ENCODE measurements at places on chromosomes 2 and 18.
A peak's percentile ranks its signal among the peaks of the same experiment; 100 is the strongest.

DNA sequence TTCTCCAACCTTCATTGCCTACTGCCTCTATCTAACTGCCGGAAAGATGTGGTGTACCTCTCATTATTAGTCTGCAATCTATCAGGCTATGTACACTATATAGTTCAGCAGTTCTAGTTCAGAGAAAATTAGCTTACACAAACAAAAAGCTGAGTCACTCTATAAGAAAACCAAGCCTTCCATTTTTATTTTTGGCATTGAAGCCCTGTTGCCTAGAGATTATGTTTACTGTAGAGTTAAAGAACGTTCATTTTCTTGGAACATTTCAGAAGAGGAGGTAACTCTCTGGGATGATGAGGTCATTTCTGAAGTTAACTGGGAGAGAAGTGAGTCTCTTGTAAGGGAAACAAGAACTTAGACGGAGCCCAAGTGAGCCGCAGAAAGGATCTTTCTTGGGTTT is 133.5 kb downstream of the FAM124B start:
- DNase-seq, result no peak

DNA sequence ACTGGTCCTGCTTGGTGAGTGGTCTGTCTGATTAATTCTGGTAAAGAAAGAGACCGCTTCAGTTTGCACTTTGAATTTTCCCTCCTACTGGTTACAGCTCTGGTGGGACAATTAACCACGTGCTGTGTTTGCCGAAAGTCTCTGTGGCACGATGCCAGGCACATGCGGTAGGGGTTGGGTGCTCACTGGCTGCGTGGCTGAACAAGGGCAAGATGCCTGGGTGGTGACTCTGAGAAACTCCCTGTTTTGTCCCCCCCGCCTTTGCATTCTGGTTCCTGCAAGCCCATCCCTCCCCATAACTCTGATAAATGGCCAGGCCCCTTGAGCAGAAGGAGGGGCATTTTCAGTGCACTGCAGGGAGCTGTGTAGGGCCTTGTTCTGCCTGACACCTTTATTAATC is 206.1 kb downstream of the TFCP2L1 start:
- DNase-seq, result no peak

DNA sequence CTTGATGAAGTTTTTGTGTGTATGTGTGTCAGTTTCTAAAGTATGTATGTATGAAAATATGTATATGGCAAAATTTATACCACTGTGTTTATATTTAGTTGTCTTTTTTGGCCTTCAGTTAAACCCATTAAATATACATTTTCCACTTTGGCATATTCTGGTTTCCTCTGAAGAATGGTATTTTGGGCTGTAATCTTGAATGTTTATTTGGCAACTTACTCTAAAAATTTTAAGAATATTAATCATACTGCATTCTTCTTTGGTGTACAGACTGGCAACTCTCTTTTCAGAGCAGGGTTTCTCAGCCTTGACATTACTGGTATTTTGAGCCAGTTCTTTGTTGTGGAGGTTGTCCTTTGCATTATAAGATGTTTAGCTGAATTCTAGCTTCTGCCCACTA is 27.9 kb upstream of the CCBE1 start:
- DNase-seq, result no peak

GRCh38 chr2:236238751-236239150 is 25.5 kb downstream of the ASB18 start:
- no peak for DNase-seq

- no peak for DNase-seq
Measured at GRCh38 chr18:74368901-74369705, 53.5 kb downstream of the C18orf63 start.

DNA sequence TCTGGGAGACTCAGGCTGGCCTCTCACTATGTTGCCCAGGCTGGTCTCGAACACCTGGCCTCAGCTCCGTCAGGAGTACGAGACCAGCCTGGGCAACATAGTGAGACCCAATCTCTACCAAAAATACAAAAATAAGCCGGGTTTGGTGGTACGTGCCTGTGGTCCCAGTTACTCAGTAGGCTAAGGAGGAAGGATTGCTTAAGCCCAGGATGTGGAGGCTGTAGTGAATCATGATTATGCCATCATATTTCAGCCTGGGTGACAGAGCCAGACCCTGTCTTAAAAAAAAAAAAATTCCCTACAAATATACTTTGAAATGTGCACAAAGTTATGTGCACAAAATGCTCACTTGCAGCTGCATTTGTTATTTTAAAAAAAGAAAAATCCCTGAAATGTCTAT is 26.3 kb upstream of the AGAP1 start:
- DNase-seq, result no peak

GRCh38 chr2:7803515-7803914 is 878.3 kb upstream of the ID2 start:
- no peak for DNase-seq

DNA sequence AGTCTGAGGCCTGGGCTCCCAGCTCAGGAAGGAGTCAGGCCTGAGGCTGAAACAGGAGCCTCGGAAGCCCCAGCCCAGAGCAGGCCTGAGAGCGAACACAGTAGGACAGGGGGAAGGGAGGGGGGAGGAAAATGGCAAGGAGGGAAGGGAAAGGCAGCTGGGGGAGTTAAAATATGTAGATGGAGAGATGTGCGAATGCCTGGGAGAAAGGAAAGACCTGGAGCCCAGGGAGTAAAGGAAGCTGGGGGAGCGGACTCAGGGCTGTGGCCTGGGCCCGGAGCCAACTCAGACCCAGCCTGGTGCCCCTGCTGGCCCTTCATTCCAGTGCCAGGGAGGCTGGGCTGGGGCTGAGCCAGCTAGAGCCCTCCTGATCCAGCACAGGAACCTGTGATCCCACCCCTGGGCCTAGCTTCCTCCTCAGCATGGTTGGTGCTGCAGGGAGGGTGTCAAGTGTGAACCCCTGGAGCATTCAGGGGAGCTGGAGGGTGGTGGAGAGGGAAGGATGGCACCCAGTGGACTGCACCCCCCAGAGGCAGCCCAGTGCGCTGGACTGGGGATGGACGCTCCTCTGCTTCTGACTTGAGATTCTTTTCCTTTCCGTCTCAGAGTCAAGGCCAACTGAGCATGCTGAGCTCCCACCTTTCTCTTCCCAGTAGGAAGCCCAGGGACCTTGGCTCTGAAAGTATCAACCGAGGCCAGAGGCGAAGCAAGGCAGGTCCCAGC is 46.3 kb downstream of the EMX1 start:
- no peak for DNase-seq

- no peak for DNase-seq
Measured at GRCh38 chr2:49355611-49356010, 201.3 kb upstream of the FSHR start.

- DNase-seq, result peak; percentile 68
Measured at GRCh38 chr18:48896875-48897511, 53.8 kb downstream of the SMAD7 start.

GRCh38 chr2:187313831-187314230 is 134.2 kb downstream of the CALCRL start:
- no peak for DNase-seq

- DNase-seq, result no peak
Measured at GRCh38 chr2:85119900-85120299, 13.3 kb upstream of the TCF7L1 start.

DNA sequence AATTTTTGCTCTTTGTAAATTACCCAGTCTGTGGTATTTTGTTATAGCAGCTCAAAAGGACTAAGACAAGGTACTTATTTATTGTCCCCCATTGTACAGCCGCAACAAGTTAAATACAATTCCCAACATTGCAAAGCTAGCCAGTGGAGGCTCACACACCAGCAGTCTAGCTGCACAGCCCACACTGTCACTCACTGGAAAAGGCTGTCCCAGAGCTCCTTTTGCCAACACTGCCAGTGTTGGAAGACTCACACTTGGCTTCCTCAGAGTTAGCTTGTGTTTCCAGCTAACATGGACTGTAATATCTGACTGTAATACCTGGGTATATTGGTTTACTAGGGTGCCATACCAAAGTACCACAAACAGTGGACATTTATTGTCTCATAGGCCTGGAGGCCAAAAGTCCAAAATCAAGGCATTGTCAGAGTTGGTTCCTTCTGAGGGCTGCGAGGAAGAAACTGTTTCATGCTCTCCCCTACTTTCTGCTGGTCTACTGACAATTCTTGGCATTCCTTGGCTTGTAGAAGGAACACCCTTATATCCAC is 6.6 kb upstream of the DYM start:
- DNase-seq, result no peak

GRCh38 chr18:14174706-14175085 is 42.5 kb upstream of the ZNF519 start:
- no peak for DNase-seq

DNA sequence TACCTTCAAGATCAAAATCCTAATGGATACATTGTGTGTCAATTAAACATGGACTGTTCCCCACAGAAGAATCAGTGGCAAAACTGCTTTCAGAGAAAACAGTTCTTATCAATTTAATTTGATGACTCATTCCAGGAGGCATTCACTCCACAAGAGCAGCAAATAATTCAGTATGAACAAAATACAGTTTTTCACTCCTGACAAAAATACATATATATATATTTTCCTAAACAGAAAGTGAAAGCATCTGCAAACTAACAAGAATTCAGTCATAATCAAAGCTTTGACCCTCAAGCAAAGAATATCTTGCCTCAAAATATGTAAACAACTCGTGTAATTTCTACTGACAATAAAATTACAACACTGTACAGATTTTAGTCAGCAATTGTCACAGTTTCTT is 685.1 kb upstream of the SLC8A1 start:
- no peak for DNase-seq

GRCh38 chr2:46493241-46493970 is 14.0 kb downstream of the TMEM247 start:
- DNase-seq, result no peak

- no peak for DNase-seq
Measured at GRCh38 chr2:179021258-179021657, 28.7 kb downstream of the CCDC141 start.

DNA sequence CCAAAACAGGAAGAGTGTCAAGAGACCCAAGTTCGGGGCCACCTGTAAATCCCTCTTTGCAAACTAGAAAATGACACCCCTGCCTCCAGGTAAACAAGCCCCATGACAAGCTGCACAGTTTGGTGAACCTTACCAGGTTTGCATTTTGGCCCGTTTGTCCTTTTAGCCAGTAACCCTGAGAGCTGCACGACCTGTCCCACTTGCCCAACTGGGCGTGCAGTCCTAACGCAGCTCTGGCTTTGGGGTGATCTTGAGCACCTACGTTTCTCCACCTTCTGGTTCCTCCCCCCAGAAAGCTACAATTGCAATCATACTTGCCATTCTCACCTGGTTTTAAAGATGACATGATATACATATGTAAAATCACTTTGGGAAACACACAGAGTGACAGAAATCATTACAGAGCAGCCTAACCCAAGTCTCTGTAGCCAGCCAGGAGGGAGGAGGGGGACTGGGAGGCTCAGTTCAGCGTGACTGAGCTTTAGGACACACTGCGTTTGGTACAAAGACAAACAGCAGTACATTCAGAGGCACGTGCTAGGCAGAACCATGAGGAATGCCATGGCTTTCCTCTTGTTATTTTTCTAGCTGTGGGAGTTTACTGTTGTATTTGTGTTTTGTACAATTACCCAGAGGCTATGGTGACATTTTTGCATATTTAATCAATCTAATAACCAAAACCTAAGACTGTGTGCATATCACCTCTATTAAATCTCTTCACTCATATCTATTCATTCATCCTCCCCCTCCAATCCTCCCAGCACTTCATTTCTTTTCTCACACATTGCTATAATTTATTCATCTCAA is 304.0 kb downstream of the IRS1 start:
- DNase-seq, result no peak

DNA sequence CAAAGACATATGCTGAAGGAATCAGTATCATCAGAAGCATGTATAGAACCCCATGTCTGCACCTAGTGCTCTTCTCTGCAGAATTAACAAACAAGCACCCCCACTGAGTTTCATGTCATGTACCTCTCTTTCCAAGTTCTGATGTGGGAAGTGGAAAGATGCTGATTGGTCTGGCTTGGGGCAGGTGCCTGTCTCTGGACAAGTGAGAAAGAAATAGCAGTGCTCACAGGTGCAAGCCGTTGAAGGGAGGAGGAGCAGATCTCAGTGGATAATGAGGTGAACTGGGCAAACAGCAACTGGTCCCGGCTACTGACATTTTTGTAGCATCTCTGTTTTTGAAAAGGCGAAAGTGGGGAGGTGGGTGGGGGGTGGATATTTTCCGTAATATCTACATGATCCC is 17.5 kb upstream of the ACVR1 start:
- DNase-seq, result no peak

DNA sequence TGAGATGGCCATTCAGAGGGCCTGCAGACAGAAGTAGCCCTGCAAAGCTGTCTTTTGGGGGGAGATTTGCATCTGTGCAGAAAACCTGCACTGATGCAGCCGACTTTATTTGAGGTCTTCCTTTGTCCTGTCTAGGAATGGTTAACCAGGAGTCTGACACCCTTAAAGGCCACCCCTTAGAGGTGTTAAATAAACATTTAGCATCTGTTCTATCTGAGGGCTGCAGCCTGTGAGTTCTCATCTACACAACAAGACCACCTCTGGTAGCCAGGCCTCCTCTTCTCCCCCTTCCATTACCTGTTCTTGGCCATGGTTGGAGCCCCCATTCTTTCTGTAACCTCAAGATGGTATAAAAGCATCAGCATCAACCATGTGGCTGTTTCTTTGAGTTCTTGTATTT is 214.4 kb upstream of the HS6ST1 start:
- no peak for DNase-seq

DNA sequence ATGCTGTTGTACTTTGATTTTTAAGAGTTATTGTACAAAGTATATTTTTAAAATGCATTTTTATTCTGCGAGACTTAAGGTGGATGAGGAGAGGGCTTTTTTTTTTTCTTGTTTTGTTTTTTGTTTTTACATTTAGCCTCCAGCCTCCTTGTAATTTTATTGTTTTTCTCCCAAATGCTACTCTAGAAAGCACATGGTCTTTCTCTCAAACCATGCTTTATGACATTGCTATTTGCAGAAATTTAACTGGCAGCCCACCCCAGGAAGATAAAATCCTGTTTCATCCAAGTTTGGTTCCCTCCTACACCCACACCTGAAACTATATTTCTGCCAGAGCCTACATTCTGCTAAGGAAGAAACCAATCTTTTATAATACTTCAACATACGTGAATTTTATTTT is 184.6 kb downstream of the ARHGAP15 start:
- no peak for DNase-seq

- DNase-seq, result peak; percentile 31
Measured at GRCh38 chr2:109032229-109032820, 43.3 kb upstream of the EDAR start.

Data from KG1 (cell line).